ENCODE measurements at places on chromosomes 5 and 9.

GRCh38 chr9:72577212-72577753, 55.9 kb downstream of the TMC1 start:
- DNase-seq = no peak

DNA sequence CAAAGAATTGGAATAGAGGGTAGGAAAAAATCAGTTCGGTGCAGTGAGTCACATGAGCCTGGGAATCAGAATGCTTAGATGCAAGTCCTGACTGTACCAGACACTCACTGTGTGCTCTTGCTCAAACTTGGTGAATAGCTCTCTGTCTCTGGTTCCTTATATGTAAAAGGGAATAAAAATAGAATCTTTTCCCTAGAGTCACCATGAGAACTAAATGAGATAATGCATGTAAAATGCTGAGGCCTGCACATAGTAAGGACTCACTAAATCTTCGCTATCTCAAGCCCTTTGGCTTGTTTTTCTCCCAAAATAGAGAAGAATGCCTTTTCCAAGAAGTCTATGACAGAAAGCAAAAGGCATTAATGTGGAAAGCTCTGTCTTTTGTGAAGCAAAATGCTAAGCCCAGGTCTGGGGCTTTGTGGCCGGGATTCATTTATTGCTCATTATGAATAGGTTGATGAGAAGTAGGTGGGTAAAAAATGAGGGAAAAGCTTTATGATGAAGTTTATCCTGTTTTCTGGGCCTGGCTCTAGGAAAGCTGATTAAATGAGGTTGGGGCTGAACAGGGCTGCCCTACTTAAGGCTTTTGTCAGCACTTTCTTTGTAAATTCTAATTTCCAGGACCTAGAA, 483.3 kb downstream of the DMAC1 start:
- DNase-seq = no peak

GRCh38 chr5:147169399-147169798, 65.4 kb upstream of the STK32A start:
- DNase-seq = no peak

GRCh38 chr5:44691802-44692201, 116.9 kb upstream of the MRPS30 start:
- DNase-seq = no peak

- no peak for DNase-seq
These were observed 131.8 kb downstream of the TAF11L14 start for GRCh38 chr5:17766031-17766430.

GRCh38 chr9:18926513-18926912, 106.5 kb downstream of the SAXO1 start:
- DNase-seq = no peak

- no peak for DNase-seq
These were observed 18.7 kb downstream of the C5orf58 start for GRCh38 chr5:170251462-170251861.

GRCh38 chr5:179211068-179211467, 134.2 kb downstream of the ADAMTS2 start:
- DNase-seq = no peak

GRCh38 chr9:35108946-35109575, 6.1 kb upstream of the STOML2 start:
- DNase-seq = no peak

- no peak for DNase-seq
These were observed 170.4 kb downstream of the RFK start for GRCh38 chr9:76223749-76224340.

DNA sequence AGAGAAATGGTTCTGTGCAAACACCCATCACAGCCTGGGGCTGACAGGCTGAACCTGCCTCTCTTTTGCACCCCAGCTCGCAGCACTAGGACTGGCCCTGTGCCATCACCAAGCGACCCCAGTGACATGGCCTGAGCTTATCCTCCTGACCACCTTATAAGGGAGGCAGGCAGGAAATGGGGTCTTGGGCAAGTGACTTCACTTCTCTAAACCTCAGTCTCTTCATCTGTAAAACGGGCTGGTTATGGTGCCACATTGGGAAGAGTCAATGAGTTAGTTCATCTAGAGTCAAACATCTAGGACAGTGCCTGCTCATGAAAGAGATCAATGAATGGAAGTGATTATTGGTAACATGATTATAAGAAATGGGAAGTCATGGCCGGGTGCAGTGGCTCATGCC, 6.2 kb downstream of the SNCB start:
- DNase-seq = no peak

- no peak for DNase-seq
These were observed 13.9 kb downstream of the RAI14 start for GRCh38 chr5:34669931-34670516.

GRCh38 chr9:134681061-134681661, 39.6 kb downstream of the COL5A1 start:
- no peak for DNase-seq

Data from stimulated activated CD4-positive, alpha-beta T cell treated with anti-CD3 and anti-CD28 coated beads, TNF-alpha, amount 100 ng/mL, for 1 hour (primary cell).